ENCODE measurements at places on chromosomes 2 and 18. TPM values are rescaled to one million over a fixed set of nuclear protein-coding genes. Genes with fewer than 3 reads are reported as not detected.

The BCL2 gene
- total RNA-seq, result 18.2 TPM

The CCL20 gene
- 2.6 TPM for total RNA-seq

The SIGLEC15 gene
- total RNA-seq, result 0.59 TPM

The FAM124B gene
- total RNA-seq, result 3.5 TPM

The UBE2F gene
- total RNA-seq, result 53.0 TPM

The PDE11A gene
- 0.33 TPM for total RNA-seq

The IL36B gene
- total RNA-seq, result not detected

The LYPD6B gene
- 0.46 TPM for total RNA-seq

The LRATD1 gene
- 9.0 TPM for total RNA-seq

The ZNF407 gene
- total RNA-seq, result 16.5 TPM

- no peak for DNase-seq
Measured at GRCh38 chr2:100403722-100404121, 13.7 kb downstream of the CHST10 start.

DNA sequence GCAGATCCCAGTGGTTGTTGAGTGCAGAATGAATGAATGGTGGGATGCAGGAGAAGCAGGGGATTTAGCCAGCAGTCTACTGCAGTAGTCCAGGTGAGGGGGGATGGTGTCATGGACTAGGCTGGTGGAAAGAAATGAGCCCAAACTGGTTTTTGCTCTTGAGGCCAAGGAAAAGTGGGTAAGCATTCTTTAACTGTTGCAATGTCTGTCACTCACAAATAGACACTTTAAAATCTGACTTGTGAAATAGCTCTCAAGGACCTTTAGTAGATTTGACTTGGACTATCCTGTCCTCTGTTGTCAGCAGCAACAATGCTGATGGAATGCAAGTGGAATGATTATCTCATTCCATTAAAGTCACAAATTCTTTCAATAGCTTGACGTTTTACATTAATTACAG is 37.5 kb upstream of the STK17B start:
- DNase-seq, result no peak

DNA sequence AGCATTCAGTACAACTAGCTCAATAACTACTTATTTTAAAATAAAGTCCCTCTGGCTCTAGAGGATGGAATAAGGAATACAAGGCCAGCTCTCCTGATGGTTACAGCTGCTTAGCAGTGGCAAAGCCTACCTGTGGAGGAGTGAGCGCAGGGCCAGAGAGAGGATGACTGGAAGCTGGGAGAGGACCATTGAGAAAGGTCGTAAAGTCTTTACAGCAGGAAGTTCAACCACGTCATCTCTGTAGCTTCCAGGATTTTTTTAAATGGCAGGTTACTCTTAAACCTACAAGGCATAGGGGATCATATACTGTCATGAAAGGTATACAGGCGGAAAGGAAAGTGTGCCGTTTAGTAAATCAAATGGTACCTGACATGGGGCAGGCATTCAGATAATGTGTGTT is 26.3 kb downstream of the ANXA4 start:
- DNase-seq, result no peak

- no peak for DNase-seq
Measured at GRCh38 chr18:23936381-23936958, 78.1 kb upstream of the TTC39C start.

GRCh38 chr18:76819411-76820136 is 2.8 kb upstream of the ZNF236 start:
- no peak for DNase-seq

DNA sequence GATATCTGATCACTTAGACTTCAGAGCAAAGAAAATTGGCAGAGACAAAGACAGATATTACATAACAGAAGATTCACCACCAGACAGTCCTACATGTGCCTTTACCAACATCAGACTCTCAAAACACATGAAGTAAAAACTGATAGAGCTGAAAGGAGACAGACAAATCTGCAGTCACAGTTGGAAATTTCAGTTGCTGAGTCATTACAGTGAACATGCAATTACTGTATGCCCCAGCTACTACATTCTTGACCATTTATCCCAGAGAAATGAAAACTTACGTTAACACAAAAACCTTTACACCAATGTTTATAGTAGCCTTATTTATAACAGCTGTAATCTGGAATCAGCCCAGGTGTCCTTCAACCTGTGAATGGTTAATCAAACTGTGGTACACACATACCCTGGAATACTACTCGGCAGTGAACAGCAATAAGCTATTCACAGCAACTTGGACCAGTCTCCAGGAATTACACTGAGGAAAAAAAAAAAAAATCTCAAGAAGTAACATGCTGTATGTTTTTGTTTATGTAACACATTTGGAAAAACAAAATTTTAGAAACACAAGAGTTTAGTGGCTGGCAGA is 7.5 kb upstream of the SCLY start:
- DNase-seq, result no peak

- peak; percentile 62 for DNase-seq
Measured at GRCh38 chr2:181656450-181657291, at the start of gene CERKL. Gene CERKL (minus strand): TSS chr2:181657105. CDS start chr2:181657006, 99 bp downstream.

GRCh38 chr2:59938181-59938580 is 615.3 kb downstream of the BCL11A start:
- no peak for DNase-seq

- DNase-seq, result no peak
Measured at GRCh38 chr18:65347446-65347845, 403.4 kb upstream of the CDH7 start.

DNA sequence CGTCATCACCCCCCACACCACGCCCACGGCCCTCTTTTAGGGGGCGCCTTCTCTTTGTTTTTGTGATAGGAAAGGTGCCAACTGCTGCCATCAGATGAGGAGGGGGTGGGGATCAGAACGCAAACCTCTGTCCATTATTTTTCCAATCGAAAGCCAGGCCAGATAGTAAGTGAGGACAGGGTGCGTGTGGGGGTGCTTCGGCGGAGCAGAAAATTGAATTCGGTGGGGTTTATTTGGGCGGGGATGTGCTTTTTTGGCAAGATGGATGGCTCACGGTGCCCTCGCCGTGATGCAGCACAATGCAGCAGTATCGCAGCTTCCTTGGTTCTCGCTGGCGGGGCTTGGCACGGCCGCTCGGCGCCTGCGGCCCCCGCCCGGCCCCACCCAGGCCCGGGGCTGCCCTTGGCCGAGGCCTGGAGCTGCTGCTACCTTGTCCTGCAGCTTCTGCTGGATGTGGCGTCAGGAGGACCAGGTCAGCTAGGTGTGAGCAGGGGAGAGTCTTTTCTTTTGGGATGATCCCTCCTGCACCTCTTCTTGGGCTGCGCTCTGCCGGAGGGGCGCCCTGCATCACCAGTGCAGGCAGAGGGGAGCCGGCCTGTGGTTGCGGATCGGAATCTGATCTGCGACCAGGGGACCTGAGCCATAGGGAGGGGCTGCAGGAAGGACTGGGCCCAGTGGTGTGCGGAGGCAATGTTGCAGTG is 1.3 kb downstream of the SPTBN1 start:
- peak; percentile 85 for DNase-seq

GRCh38 chr18:77220726-77221125 is 28.9 kb upstream of the GALR1 start:
- DNase-seq, result no peak

GRCh38 chr2:109164739-109165221 is 35.8 kb downstream of the SH3RF3 start:
- DNase-seq, result no peak

GRCh38 chr2:84989422-84989821 is 18.5 kb downstream of the KCMF1 start:
- DNase-seq, result no peak

GRCh38 chr18:54949588-54949987 is 9.7 kb downstream of the CCDC68 start:
- no peak for DNase-seq

Data from upper lobe of left lung (tissue), 6 donors.